ENCODE measurements at places on chromosomes 1 and 21. TPM values are rescaled to one million over a fixed set of nuclear protein-coding genes. Genes with fewer than 3 reads are reported as not detected.

Gene IQCC
- total RNA-seq = 3.0 TPM

Gene LIN9
- 15.8 TPM for total RNA-seq

Gene ESRRG
- not detected for total RNA-seq

Gene CADM3
- not detected for total RNA-seq

Gene NPHS2
- total RNA-seq = not detected

Gene C1orf116
- 1.1 TPM for total RNA-seq

Gene GPA33
- not detected for total RNA-seq

Gene LSS
- 73.5 TPM for total RNA-seq

Gene OR2L13
- not detected for total RNA-seq

Gene LYPD8
- not detected for total RNA-seq

Gene LMOD1
- not detected for total RNA-seq

Gene LAMC1
- total RNA-seq = 137 TPM

Gene UBE2U
- not detected for total RNA-seq

Gene SPTA1
- not detected for total RNA-seq

Gene SLC16A4
- 0.60 TPM for total RNA-seq

Gene ACOT11
- 3.3 TPM for total RNA-seq

Gene TNFRSF8
- total RNA-seq = not detected

Gene KRTAP19-3
- not detected for total RNA-seq
